Kidney glomerular epithelial cell (primary cell): ENCODE measurements at places on chromosomes 12 and 14.

GRCh38 chr12:93153321-93153720 is 224.2 kb upstream of the EEA1 start:
- no peak for DNase-seq

DNA sequence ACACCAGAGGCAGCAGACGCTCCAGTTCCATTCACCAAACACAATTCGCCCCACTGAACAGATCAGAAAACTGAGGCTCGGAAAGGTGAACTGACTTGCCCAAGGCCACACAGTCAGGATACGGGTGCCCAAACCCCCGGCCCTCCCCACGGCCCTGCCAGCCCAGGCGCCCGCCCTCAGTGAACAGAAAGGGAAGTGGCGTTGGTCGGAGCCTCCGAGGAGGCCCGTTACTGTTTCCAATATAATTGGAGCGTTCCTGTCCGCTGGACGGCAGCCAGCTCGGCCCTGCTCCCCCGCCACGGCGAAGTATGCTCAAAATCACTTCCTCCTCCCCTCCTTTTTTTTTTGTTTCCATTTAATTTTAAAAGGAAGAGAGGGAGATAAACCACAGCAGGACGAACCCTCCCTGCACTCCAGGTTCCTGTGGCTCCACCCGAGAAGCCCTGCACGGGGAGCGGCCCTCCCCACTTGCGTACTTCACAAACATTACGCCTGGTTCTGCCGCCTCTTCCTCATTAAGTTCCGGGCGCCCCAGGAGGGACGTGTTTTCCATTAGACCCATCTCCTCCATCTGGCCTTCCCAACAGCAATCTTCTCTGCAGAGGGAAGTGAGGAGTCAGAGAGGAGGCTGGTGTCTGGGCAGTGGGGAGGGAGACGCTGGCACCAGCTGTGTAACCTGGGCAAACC is 61.1 kb downstream of the NCOR2 start:
- DNase-seq, result peak; percentile 17

DNA sequence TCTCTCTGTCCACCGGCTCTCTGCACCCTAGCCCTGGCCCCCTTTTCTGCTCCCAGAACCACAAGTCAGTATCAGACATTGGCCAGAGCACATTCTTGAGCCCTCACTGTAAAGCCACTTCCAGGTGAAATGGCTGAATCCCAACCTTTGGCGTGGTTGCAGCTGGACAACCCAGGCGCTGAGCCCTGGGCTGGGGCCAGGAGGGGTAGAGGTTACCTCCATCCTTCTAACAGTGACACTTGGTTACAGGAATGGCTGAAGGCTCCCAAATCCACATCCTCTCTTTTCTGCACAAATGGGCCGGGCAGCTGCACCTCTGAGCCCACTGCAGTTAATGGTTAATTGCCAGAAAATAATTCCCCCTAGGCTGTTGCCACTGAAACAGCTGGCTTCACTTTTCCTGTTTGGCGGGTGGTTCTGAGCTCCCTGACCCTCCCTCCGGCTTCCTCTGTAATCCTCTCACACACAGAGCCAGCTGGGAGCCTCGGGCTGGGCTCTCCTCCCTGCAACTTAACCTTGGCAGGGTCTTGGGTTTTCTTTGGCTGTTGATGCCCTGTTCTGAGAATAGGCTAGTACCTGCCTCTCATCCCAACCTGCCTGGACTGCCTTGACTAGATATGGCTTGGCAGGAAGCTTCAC is 44.1 kb downstream of the TSPAN11 start:
- no peak for DNase-seq

- peak; percentile 66 for DNase-seq
Observed at GRCh38 chr12:62799126-62799736, 135.7 kb downstream of the PPM1H start.

- DNase-seq, result no peak
Observed at GRCh38 chr12:113392520-113392919, 11.2 kb downstream of the SDS start.

- DNase-seq, result no peak
Observed at GRCh38 chr14:21019366-21019765, 5.5 kb downstream of the NDRG2 start.

DNA sequence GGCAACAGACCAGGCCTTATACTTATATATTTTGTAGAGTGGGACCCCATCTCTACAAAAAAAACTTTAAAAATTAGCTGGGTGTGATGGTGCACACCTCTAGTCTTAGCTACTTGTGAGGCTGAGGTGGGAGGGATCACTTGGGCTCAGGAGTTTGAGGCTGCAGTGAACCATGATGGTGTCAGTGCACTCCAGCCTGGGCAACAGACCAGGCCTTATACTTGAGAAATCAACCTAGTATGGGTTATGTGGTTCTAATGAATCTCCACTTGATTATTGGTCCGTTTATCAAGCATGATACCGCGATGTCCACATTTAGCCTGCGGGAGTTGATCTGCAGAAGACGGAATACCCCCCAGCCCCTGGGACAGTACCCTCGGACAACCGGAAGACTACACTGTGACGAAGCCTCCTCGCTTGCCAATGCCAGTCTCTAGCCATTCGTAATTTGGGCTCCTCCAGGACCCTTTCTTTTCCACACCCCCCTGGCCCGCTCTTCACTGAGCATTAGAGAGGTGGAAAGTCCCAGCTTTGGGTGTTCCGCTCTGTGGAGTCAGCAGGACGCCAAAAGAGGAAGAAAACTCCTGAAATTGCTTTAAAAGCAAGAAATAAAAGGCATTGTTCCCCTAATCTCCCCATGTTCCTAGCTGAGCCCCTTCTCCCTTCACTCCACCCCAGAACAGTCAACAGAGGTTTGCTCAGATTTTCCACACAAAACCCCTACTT is 19.4 kb downstream of the LTBP2 start:
- DNase-seq, result no peak
